Stimulated activated CD8-positive, alpha-beta memory T cell treated with anti-CD3 and anti-CD28 coated beads, Interleukin-4, amount 100 ng/mL, for 1 hour (primary cell): ENCODE measurements at places on chromosomes 6 and 20.

GRCh38 chr20:48291896-48292295, 506.6 kb upstream of the SULF2 start:
- no peak for DNase-seq

DNA sequence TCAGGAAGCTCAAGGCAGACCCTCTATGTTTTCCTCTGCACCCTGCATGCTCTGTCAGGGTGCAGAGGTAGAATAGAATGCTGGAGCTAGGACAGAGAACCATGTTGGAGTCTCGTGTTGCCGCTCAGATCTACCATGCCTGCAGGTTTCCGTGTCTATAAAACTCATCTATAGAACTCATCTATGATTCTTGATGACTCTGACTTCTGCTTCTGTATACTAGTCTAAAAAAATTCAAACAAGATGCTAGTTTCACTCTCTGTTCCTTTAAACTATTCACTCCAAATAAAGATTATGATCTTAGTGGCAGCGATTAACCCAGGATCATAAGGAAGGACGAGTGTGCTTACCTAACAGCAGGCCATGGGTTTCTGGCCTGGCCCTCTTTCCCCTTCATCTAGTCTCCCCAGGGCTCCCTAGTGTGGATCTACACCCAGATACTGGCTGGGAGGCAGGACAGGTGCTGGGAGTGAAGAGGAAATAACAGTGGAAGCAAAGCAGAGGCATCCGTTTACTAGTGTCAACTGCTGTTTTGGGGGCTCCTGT, 162.7 kb upstream of the SUPT3H start:
- DNase-seq: no peak

DNA sequence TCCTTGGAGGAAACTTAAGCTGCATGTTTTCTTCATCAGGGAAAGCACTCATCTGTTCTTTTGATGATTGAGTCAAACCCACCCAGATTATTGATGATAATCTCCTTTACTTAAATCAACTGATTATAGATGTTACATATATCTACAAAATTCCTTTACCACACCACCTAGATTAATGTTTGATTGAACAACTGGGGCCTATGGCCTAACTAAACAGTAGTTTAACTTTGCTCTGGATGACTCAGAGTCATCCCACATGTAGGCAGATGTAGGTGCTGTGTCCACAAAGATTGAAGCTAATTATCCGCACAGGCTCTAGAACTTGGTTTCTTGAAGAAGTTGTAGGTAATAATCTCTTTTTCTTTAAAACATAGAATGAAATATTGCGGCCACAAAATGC, 42.2 kb downstream of the PKIB start:
- DNase-seq: no peak

- DNase-seq: no peak
Measured at GRCh38 chr6:113394216-113394615, 462.9 kb upstream of the MARCKS start.

DNA sequence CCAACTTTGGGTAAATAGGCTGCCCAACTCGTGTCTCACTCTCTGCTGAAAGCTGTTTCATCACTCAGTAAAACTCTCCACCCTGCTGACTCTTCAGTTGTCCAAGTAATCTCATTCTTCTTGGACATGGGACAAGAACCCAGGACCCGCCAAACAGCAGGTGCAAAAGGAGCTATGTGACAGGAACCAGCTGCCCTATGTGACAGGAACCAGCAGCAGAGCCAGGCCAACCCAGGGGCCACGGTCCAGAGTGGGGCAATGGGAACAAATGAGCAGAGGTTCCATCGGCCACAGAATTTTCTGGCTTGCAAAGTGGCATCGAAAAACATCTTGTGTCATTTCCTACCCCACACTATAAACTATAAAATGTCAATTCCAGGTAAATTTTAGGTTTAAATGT, 56.5 kb downstream of the MOXD1 start:
- no peak for DNase-seq

- no peak for DNase-seq
Measured at GRCh38 chr6:1031720-1032119, 280.2 kb upstream of the FOXQ1 start.
